Fibroblast of villous mesenchyme (primary cell): ENCODE measurements at places on chromosomes 5 and 9. TPM values are rescaled to one million over a fixed set of nuclear protein-coding genes. Genes with fewer than 3 reads are reported as not detected.
A peak's percentile ranks its signal among the peaks of the same experiment; 100 is the strongest.

DNA sequence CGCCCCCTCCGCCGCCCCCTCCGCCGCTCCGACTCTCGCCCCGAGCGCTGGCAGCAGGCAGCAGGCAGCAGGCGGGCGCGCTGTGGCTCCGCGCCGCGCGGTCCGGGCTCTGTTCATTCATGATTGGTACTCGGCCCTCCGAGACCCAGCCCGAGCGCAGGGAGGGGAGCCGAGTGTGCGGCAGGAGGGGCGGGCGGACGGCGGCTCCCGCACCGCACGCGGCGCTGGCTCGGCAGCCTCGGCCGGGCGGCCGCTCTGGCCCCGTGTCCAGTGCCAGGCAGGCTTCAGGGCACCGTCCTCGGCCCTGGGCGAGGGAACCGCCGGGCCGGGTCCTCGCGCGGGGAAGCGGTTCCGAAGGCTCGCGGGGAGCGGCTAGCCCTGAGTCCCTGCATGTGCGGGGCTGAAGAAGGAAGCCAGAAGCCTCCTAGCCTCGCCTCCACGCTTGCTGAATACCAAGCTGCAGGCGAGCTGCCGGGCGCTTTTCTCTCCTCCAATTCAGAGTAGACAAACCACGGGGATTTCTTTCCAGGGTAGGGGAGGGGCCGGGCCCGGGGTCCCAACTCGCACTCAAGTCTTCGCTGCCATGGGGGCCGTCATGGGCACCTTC lies at the start of gene KCNIP1:
TSS of gene KCNIP1 (plus strand) at position 31 of the 607 bp plus-strand sequence.
- DNase-seq, result no peak

DNA sequence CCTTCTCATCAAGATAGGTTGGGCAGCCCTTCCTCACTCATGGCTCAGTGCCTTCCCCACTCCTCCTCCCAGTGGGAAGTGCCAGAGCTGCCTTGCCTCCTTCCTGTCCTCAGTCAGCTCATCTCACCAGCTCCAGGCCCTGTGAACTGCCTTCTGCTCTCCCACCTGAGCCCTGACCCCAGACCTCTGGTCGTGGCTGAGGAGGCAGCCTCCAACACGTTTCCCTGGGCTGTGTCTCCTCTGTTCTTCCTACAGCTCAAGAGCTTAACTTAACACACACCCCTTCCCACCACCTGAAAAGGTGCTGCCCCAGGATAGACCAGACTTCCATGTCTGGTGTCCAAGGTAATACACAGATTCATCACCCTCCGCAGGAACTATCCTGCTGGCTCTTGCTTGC lies 21.2 kb downstream of the IL9 start:
- no peak for DNase-seq

The RELL2 gene
- total RNA-seq, result 4.7 and 8.4 TPM in 2 replicates

The FAM114A2 gene
- total RNA-seq, result 29.6 and 42.3 TPM in 2 replicates

GRCh38 chr9:127960410-127961154 lies 20.2 kb downstream of the EEIG1 start:
- DNase-seq, result peak; percentile 62

DNA sequence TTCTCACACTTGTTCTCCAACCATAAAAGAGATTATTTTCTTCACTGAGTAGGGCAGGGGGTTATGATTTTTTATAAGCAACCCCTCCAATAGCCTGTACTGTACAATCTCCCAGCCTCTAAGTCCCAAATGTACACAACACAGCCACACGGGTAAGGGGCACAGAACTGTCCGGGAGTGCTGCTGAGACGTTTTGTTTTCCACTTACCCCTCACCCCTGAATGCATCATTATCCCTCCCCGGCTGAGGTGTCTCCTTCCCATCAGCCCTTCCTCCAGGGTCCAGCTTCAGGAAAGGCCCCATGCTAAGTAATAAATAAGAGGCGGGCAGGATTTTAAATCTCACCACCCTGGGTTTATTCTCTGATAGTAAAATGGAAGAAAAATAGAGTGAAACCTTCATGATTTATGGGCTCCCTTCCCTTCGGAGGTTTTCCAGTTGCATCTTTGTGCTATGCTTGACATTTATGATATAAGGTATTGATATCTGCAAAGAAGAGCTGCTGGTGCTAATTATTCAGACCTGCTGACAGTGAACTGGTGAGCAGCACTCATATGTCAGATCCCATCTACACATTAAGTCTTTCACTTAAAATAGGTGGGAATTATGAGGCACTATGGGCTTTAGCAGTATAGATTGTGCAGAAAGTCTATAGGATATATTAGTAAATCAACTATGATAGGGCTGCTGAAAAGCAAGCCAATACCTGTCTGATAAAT lies 67.2 kb upstream of the MEGF10 start:
- no peak for DNase-seq

- no peak for DNase-seq
These were observed 8.7 kb upstream of the PSMD5 start for GRCh38 chr9:120851449-120851848.

GRCh38 chr5:142958944-142959682 lies 188.9 kb downstream of the ARHGAP26 start:
- no peak for DNase-seq
